Right lobe of liver (tissue), 6 donors: ENCODE measurements at places on chromosomes 12 and 14. TPM values are rescaled to one million over a fixed set of nuclear protein-coding genes. Genes with fewer than 3 reads are reported as not detected.

The PTPRB gene
- total RNA-seq = 12.7 TPM

The FGF6 gene
- not detected for total RNA-seq

The SLC7A8 gene
- 4.7 TPM for total RNA-seq

The ACACB gene
- total RNA-seq = 220 TPM
